ENCODE measurements at places on chromosomes 13 and 19.

GRCh38 chr19:48881741-48882657 is 9.8 kb downstream of the PPP1R15A start:
- DNase-seq: no peak

DNA sequence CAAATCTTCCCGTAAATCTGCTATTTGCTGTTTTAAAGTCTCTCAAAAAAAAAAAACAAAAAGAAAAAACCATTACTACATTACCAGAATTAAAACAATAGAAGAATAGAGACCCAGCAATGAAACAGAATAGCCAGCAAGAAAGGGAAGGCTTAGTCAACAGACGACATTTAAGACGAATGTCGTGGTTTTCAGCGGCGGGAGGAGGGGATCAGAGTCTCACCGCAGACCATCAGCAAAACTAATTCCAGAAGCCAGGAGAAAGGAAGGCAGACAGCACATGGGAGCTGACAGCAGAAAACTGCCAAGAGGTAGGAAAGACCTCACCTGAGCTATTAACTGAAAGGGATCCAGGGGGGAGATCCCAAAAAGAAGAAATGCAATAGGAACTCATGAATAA is 128.9 kb downstream of the RNF17 start:
- no peak for DNase-seq

- DNase-seq: no peak
These were observed 18.2 kb downstream of the ELAVL1 start for GRCh38 chr19:7987114-7987768.

DNA sequence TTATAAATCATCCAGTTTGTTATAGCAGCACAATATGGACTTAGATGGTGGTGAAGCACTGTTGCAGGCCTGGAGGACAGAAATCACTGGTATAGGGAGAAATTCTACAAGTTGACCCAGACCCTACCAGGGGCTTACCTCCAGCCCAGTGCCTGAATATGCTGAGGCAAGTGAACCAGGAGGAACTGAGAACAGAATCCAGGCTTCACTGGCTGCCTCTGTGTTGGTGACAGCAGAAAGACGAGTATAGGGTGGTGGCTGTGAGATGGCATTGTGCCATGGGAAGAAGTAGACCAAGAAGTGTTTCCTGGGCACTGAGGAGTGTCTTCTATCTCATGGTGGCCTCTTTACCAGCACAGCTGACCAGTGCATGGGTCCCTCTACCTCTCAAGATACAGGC is 15.9 kb upstream of the EID2 start:
- DNase-seq: no peak

DNA sequence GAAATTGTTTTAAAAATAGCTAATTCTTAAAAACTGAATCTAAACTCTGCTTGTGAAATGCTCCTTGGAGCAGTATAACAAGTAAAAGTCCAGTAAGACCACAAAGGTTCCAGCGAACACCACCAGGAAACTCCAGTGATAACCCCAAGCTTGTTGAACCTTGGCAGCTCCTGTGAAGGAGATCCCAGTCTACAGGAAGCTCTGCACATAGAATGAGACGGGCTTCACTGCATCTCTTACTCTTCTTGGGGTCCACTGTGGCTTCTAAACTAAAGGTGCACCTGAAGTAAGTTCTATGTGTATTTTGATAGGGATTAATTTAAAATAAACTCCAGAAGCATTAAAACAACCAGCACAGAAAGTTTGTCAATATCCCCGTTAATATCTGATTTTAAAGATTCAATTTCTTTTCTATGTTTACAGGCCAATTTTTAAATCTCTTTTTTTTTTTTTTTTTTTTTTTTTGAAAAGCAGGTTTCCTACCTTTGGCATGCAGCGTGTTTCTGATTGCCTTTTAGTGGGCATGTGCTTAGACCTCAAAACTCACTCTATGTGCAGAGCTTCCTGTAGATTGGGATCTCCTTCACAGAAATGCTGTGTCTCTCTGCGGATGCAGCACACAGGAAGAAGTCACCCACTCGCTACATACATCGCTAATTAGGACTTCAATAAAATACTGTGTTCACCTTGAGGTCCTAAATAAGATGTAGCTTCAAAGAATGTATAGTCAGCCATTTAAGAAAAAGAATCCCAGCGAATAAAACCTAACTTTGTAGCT is 508.5 kb downstream of the KLF12 start:
- no peak for DNase-seq

- no peak for DNase-seq
These were observed 17.1 kb downstream of the RGL3 start for GRCh38 chr19:11401808-11402543.

- no peak for DNase-seq
These were observed 146.2 kb downstream of the AKAP11 start for GRCh38 chr13:42418184-42418583.

DNA sequence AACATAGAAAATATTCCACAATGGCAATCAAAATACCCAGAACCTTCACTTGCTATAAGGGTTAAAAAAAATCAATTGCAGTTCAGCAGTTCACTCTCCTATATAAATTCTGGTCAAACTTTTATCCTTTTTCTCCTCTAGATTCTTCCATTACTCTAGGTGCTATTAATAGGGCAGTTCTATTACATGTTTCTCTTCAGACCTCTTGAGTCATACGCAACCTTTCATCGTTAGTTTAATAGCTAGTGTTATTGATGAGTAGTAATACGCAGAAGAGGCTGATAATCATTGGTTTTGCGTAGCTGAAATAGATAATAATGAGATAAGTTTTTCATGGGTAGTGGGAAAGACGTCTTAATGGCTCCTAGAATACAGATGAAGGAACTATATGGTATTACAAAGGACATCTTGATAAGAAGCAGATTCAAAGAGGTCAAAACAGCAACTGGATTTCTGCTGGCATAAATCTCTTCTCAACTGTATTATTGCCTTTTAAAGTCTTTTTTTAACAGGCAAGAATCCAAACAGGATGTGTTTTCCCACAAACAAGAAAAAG is 118.3 kb upstream of the STARD13 start:
- DNase-seq: no peak

DNA sequence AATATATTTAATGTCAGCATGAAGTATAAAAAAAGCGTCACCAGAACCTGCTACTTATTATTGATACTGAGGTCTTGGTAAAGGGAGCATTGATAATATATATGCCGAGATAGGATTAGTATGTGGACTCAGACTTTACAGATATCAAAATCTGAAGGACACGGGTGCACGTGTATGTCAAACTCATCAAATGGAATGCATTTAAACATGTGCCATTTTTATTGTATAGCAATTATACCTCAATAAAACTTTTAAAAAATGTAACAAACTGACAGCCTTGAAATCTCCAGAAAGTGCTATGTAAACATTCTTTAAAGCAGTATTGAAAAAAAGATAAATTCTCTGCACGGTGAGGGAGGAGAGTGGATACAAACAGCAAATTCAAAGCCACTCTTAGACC is 157.9 kb downstream of the RNF17 start:
- no peak for DNase-seq

DNA sequence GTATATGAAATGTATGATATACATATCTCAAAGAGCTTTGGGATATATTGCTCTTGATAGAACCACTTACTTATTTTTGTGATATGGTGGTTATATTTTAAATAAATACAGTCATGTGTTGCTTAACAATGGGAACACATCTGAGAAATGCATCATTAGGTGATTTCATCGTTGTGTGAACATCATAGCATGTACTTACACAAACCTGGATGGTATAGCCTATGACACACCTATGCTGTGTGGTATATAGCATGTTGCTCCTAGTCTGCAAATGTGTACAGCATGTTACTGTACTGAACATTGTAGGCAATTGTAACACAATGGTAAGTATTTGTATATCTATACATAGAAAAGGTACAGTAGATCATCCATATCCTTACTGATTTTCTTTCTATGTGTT is 7.7 kb downstream of the RB1 start:
- no peak for DNase-seq

- no peak for DNase-seq
These were observed at the start of gene CADM4 for GRCh38 chr19:43639519-43640423. Gene CADM4, minus strand, starts transcription at chr19:43639850. Its CDS starts 60 bp downstream, at chr19:43639790.

DNA sequence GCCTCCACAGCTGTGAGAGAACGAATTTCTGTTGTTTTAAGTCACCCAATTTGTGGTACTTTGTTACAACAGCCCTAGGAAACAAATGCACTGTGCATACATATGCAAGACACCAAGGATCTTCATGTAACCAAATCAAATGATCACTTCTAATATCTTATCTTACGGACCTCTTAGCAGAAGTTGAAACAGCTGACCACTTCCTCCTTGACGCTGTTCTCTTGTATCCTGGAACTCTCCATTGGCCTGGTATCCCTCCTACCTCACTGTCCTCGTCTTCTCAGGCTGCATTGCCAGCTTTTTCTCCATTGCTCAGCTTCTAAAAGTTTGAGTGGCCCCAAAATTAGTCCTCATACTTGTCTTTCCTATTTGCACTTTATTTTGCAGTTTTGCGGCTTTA is 200.4 kb downstream of the DLEU7 start:
- peak; percentile 39 for DNase-seq
